Activated T-helper 1 cell treated with anti-CD3 and anti-CD28 coated beads, Interleukin-12 subunit alpha, Interleukin-12 subunit beta, Interleukin-2, Interleukin-4 antibody, amounts not matched to agents 30 ng/mL and 10 ng/mL and 1 ng/mL, durations not matched to agents 14 hours and 24 hours and 36 hours (primary cell): ENCODE measurements at places on chromosomes 1 and 21. TPM values are rescaled to one million over a fixed set of nuclear protein-coding genes. Genes with fewer than 3 reads are reported as not detected.

DNA sequence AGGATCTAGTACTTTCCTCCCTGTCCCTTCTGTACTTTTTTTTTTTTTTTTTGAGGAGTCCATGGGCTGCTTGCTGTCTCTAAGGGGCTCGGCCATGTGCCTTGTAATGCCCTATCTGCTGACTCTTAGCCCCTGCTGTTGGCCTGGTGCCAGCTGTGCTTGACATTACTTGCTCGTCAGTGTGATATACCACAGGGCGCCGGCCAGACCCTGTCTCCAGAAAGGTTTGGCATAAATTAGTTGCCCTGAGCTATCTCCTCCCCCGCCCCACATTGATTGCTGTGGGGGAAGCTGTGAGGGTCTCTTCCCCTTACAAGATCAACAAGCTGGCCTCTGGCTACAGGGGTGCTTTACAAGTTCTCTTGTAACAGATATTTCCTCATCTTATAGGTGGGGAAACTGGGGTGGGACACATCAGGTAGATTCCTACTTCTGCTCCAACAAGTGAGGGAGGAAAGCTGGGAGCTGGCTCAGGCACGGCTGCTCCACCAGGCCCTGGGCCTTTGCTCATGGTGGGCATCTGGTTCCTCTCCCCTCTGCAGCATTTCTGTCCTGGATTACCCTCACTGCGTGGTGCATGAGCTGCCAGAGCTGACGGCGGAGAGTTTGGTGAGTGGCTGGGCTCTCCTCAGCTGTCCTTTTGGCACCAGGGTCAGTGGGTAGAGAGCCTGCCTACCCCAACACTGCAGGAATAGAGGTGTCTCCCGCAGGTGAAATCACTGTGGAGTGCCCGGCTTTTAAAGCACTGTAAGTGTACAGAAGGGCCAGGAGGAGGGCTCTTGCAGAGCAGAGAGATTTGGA is 15.6 kb downstream of the STRIP1 start:
- no peak for DNase-seq

DNA sequence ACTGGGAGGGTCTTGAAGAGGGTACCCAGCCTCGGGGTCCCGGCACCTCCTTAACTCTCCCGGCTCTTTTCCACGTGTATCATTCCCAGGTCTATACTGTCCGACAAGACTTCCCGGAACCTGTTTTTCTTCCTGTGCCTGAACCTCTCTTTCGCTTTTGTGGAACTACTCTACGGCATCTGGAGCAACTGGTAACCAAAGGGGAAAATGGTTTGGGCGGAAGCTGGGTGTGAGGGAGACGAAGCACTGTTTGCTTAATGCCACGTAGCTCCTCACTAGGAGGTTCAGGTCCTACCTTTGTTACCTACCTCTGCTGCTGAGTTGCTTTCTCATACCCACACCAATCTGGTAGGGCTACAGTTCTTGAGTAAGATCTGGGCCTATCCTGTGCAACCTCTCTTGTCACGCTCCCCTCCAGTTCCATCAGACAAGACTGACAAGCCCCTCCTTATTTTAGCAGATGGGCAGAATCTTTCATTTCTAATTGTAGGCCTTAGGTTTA is 642 bp downstream of the SLC30A7 start:
- DNase-seq = peak; percentile 50

ZMYND12 gene
- not detected in 2 replicates for total RNA-seq

DNA sequence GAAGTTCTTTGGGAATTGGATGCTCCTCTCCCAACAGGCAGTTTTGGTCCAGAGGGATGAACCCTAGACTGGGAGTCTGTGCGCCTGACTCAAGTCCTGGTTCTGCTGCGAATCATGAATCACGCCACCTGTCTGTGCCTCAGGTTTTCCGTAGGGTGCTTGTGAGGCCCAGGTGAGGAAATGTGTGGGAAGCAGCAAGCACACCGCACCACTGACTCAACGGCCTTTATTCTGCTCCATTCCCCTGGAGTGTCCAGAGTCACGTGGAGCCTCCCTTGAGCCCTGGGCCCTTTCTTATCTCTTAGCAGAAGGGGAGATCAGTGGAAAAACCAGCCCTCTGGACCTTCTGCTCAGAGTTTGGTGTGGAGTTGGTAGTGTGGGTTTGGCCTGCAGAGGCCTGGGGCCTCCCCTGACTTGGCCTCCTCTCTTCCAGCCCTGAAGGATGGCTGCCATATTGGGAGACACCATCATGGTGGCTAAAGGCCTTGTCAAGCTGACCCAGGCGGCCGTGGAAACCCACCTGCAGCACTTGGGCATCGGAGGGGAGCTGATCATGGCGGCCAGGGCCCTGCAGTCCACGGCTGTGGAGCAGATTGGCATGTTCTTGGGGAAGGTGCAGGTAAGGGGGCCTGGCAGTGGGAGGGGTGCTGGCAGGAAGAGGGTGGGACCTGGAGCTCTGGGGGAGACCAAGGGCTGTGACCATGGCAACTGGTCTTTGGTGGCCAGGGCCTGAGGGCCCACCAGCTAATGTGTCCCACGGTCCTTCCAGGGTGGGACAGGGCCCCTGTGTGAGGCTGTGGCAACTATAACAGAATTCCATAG is 21.1 kb downstream of the COQ8A start:
- DNase-seq = no peak

GRCh38 chr1:204780630-204781029 is 90.0 kb upstream of the NFASC start:
- no peak for DNase-seq

DNA sequence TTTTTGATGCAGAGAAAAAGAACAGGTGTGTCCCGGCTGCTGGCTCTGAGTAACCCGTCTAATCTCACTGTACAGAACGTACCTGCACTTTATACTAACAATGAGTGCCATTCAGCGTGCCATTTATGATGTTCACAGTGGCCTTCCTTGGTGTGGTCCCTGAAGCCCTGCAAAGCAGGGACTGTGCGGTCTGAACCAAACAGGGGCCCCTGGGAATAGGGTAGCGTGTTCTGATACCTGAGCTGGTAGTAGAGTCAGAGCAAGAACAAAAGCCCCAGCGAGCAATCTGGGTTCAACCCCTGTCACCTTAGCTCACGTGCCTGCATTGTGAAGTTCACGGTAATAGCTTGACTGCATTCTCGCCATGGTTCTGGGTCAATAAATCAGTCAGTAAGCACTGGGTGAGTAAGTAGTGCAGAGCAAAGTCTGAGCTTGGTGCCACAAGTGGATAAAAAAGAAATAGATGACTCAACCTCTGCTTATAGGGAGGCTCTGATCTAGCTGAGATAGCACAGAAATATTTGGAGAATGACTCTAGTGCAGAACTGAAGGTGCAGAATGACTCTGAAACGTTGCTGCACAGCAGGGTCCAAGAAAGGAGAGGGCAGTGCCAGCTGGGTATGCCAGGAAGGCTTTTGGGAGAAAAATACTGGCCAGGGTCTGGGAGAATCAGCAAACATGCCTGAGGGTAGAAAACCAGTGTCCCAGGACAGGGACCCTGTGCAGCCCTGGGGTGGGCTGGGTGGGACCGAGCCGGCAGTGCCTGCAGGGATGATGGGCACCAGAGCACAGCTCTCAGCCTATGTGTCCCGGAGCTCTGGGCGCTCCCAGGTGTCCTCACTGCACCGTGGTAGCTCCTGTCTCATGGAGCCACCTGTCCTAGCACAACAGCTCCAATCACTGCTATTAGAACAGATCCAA is 125.9 kb downstream of the RHOU start:
- DNase-seq = no peak

INAVA gene
- 0.16 TPM in 1 of 2 replicates, not detected in the other for total RNA-seq

DNA sequence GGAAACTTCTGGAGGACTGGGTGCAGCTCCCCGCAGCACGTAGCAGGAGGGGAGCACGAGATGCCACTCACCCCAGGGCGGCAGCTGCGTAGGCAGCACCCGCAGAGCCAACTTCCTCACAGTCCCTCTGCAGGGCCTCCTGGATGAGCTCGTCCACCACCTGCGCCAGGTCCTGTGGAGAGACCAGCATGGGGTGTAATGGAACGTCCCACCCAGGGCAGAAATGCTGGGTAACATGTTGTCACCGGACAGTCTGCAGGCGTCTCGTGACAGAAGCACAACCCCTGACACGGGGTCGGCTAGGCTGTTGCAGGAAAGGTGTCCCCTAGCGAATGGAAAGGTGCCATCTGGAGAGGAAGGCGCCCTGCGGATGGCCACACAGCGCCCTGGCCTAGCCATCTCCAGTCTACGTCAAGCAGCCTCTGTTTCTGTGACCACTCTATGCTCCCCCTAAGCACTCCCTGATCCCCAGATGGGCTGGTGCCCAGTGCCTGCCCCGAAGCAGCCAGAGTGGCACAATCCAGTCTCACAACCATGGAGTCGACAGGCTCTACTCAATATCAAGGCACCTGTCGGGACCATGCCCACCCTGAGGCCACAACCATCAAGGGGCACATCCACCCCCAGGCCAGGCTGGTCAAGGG is 21.2 kb downstream of the MCM3AP start:
- no peak for DNase-seq

RBBP4 gene
- total RNA-seq = 315 TPM in 2 replicates

GRCh38 chr1:51630922-51631321 is 14.0 kb downstream of the OSBPL9 start:
- DNase-seq = no peak

IVL gene
- not detected in 2 replicates for total RNA-seq

FMO2 gene
- total RNA-seq = not detected in 2 replicates
